ENCODE measurements at places on chromosomes 7 and 10. TPM values are rescaled to one million over a fixed set of nuclear protein-coding genes. Genes with fewer than 3 reads are reported as not detected.

GRCh38 chr10:92690211-92690914 is 608 bp downstream of the HHEX start:
- DNase-seq, result no peak

- no peak for DNase-seq
Observed at GRCh38 chr10:98135222-98135899, 904 bp downstream of the R3HCC1L start.

- DNase-seq, result no peak
Observed at GRCh38 chr10:32357056-32357735, 10.2 kb upstream of the EPC1 start.

- DNase-seq, result no peak
Observed at GRCh38 chr7:8638076-8638475, 204.7 kb downstream of the NXPH1 start.

DNA sequence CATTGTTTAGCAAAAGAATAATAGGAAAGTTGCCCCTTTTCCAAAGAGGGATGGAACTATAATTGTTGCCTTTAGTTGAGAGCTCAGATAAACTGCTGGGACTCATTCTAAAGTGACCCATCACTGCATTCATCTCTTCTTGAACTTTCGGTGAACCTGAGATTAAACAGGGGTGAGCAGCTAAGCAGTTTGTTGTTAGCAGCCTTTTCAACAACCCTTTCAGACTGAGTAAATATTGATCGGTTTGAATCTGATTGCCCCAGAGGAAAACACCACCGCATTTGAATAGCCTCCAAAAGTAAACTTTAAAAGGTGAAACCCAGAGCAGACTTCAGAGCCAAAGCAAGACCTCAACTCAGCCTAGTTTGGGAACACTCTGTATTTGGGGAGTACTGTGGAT is 4.7 kb downstream of the HOXA1 start:
- no peak for DNase-seq

GRCh38 chr7:137818036-137818435 is 28.7 kb downstream of the DGKI start:
- DNase-seq, result no peak

- no peak for DNase-seq
Observed at GRCh38 chr7:116740231-116740630, 68.2 kb downstream of the MET start.

DNA sequence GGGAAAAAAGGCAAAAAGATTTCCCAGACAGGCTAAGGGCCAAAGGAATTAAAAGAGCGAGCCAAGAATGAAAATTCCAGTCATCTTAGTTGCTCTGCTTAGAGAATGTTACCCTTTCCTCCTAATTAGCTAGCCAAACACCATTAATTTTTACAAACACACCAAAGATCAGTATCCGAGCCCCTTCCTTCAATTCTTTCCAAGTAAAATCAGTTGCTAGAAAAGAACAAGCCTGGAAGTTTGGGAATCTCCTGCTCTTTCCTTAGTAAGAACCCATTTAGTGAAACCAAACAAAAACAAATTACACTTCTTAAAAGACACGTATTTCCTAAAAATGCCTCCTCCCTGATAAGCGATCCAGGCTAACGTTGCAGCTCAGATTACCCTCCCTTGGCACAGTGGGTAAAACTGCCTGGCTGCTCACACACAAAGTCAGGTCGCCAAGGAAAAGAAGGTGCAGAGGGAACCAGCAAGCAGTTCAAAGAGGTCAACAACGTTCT is 57.1 kb upstream of the ABLIM1 start:
- DNase-seq, result no peak

GRCh38 chr10:120394446-120394845 is 62.6 kb upstream of the PLPP4 start:
- no peak for DNase-seq

DNA sequence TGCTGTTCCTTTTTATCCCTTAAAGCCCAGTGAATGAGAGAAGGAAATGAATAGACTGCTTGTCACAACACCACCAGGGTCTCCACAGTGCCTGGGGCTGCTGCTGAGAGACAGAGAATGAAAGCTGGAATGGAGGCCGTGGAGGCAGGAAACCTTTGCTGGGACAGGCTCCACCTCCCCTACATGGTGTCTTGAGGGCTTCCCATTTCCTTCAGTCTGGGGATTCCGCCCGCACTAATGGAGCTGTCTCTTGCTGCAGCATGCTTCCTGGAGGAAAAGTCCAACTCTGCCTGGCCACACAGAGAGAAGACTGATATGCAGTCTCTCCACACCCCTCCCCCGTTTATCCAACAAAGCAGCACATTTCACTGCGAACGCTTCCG is 54.5 kb downstream of the LRRC4 start:
- DNase-seq, result no peak

GRCh38 chr7:120402801-120403200 is 129.8 kb downstream of the KCND2 start:
- no peak for DNase-seq

- no peak for DNase-seq
Observed at GRCh38 chr10:18508587-18508986, 142.8 kb downstream of the NSUN6 start.

DNA sequence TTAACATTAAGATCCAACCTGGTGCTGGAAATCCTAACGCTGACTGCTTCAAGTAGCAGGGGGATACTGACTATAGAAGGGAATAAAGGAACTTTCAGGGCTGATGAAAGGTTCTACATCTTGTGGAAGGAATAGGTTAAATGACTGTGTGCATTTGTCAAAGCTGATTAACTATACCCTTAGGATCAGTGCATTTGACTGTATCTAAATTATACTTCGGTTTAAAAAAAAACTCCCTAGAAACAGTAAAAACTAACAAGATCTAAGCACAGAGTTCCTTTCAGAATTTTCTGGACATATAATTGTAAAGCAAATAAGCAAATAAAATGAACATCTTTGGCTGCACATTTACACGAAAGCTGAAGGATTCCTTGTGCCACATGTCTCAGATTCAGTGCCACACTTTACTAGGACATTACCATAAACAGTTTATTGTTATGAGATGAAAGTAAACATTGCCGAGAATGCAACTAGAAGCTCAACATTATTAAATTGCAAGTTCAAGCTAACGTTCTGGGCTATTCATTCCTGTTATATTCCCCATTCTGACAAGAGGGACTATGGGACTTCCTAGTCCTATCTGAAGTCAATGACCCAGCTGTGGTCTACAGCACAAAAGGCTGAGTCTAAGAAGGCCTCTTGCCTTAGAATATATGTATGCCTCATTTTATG is 20.7 kb downstream of the ANK3 start:
- no peak for DNase-seq

GRCh38 chr7:95102662-95103061 is 195.3 kb downstream of the PPP1R9A start:
- no peak for DNase-seq

The CFAP58 gene
- total RNA-seq, result 4.8 TPM

The TMUB1 gene
- total RNA-seq, result 28.0 TPM

The NOS3 gene
- total RNA-seq, result 78.6 TPM

The TRIM74 gene
- not detected for total RNA-seq

The MALRD1 gene
- total RNA-seq, result 0.71 TPM

The UCN3 gene
- total RNA-seq, result not detected

The LRRD1 gene
- not detected for total RNA-seq

Measured in right atrium auricular region (tissue), 2 donors.